ENCODE measurements at places on chromosomes 16 and 17.

- DNase-seq, result no peak
Measured at GRCh38 chr17:979212-979538, 401 bp downstream of the NXN start.

DNA sequence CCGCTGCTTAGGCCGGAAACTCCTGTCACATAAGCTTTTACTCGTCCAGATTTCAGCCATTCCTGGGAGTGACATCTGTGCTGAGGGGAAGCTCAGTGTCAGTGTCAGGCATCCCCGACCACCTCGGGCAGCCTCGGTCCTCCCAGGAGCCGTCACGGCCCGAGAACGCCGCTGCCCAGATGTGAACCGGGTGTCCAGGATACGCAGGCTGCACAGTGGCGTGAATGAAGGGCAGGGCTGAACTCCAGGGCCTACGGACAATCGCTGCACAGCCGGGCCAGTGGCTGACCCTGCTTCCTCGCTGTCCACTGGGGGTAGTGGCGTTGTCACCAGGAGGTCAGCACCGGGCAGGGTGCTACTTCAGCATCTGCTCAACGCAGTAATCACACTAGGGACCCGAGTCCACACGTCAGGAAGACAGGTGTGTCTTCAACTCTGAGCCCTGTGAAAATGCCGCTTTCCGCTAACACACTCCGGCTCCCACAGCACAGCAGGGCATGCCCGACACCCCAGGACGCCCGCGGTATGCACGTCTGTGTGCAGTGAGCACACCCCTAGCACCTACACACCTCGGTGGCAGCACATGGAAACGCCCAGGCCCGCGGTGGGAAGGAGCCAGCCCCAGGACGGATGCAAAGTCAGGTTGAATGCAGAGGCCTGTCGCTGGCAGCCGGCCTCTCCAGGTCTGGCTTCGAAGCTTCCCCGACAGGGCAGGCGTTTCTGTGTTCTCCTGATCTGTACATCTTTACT is 3.1 kb downstream of the LMF1 start:
- DNase-seq, result no peak

DNA sequence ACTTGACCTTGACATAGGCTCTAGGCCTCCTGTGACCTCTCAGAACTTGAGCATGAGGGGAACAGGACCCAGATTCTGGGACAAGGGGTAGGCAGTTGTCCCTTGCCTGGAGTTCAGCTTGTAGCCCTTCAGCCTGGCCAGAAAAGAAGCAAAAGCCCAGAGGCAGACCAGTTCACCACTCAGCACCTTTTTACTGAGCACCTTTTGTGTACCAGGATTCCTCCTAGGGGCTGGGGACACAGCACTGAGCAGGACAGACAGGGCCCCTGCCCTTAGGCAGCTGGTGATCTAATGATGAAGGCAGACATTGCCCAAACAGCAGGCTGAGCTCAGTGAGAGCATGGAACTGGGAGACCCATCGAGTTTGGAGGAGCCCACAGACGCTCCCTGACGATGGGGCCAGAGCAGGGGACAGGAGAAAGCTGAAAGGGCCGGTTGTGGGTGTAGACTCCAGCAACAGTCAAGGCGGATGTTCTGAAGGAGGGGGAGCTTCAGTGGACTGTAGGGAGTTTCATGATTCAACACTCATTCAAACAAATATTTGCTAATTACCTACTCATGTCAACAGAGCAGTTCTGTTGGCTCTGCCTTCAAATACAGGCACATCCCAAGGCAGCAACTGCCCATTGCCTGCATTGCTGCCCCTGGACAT is 32.0 kb downstream of the SBK1 start:
- no peak for DNase-seq

GRCh38 chr16:27399969-27400368 is 2.0 kb upstream of the IL21R start:
- no peak for DNase-seq

- no peak for DNase-seq
Measured at GRCh38 chr17:51481370-51481769, 221.0 kb downstream of the UTP18 start.

GRCh38 chr16:47387026-47387734 is 73.7 kb downstream of the ITFG1 start:
- DNase-seq, result no peak
